CD4-positive, alpha-beta T cell (primary cell): ENCODE measurements at places on chromosomes 6 and 20.

DNA sequence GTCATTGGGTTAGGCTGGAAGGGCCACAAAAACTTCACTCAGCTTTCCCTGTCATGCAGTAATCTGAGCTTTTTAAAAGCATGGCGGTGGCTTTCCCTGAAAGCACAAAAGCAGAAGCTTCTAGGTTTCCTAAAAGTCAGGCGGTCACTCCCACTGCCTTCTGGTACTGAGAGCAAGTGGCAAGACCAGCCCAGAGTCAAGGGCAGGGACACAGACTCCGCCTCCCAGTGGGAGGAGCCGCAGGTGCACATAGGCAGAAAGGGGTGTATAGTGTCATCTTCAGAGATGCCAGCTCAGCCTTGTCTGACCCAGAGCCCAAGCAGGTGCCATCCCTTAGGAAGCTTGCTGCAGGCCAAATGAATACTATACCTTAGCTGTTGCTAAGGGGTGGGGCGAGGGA lies 18.0 kb upstream of the PACSIN1 start:
- no peaks in the 10 kb centered on the region for H3K36me3 ChIP-seq
- H3K4me1 ChIP-seq, result no peaks in the 10 kb centered on the region
- no peak overlapping the region for H3K27ac ChIP-seq

- no peak overlapping the region for H3K27ac ChIP-seq
- peaks cover 8% of the 10 kb centered on the region for H3K27me3 ChIP-seq
- no peak for DNase-seq
- H3K4me1 ChIP-seq, result no peaks in the 10 kb centered on the region
Observed at GRCh38 chr6:12608016-12608860, 108.3 kb upstream of the PHACTR1 start.

GRCh38 chr6:26743157-26743821 lies 83.7 kb upstream of the ZNF322 start:
- no peaks in the 10 kb centered on the region for H3K4me1 ChIP-seq
- no peaks in the 10 kb centered on the region for H3K36me3 ChIP-seq
- H3K4me3 ChIP-seq, result no peak overlapping the region
- H3K27ac ChIP-seq, result no peak overlapping the region

DNA sequence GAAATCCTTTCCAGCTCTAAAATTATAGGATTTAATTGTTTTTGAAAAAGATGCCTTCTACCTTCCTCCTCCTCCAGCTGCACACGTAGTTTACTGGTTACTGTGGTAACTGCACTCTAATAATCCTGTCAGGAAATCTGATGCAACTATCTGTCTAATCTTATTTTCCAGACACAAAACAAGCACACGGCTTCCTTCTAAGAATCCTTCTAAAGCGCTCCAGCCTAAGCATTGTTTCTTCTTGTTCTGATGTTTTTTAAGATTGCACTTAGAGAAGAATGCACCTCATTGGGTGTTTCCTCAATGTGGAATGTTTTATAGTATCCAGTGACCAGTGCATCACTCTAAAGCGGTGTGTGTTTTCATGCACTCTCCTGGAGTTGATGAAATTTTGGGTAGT lies 63.6 kb downstream of the CARMIL1 start:
- H3K4me1 ChIP-seq, result no peaks in the 10 kb centered on the region
- H3K27me3 ChIP-seq, result no peaks in the 10 kb centered on the region
- no peak for DNase-seq
